ENCODE measurements at places on chromosomes 1 and 21. TPM values are rescaled to one million over a fixed set of nuclear protein-coding genes. Genes with fewer than 3 reads are reported as not detected.

GRCh38 chr21:20760221-20760620 lies 238.0 kb upstream of the NCAM2 start:
- no peak for DNase-seq
- no peaks in the 10 kb centered on the region for H3K27me3 ChIP-seq
- no peaks in the 10 kb centered on the region for H3K4me1 ChIP-seq
- H3K36me3 ChIP-seq = no peaks in the 10 kb centered on the region
- no peak overlapping the region for H3K4me3 ChIP-seq

DNA sequence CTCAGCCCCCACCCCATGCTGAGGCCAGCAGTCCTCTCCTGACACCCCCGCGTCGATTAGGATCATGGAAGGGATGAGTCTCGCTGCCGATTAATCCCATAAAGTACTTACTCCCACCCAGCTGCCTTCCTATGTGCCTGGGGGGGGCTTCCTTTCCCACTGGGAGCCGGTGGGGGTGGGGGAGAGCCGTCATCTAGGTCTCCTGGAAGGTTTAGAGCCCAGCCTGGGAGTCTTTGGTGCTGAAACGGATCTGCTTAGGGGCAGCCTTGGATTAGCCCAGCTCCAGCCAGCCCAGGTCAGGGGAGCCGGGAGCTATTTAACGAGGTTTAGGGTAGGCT lies 9.8 kb downstream of the SAMD11 start:
- no peak overlapping the region for H3K4me3 ChIP-seq
- H3K4me1 ChIP-seq = no peaks in the 10 kb centered on the region
- no peaks in the 10 kb centered on the region for H3K36me3 ChIP-seq
- H3K27ac ChIP-seq = no peak overlapping the region
- peaks cover 4% of the 10 kb centered on the region for H3K27me3 ChIP-seq
- no peak for DNase-seq

GRCh38 chr1:21324368-21325141 lies 34.3 kb upstream of the ECE1 start:
- no peaks in the 10 kb centered on the region for H3K27me3 ChIP-seq
- H3K36me3 ChIP-seq = no peaks in the 10 kb centered on the region
- no peak overlapping the region for H3K4me3 ChIP-seq
- peaks cover 33% of the 10 kb centered on the region for H3K4me1 ChIP-seq

DNA sequence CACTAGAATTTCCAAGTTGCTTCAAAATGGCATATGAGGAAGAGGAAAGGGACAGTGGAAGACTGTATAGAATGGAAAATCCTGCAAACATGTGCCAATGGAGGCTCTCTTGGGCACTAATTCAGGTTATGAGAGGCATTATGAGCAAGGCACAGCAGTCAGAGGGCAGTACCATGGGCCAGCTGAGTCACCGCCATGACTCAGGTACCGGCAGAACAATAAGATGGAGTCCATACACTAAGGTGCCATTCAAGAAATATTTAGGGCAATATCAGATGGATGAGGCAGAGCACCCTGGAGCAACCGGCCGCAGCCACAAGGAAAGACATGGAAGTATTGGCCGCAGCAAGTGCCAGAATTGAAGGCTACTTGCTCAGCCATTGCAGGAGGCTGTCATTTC lies 25.6 kb upstream of the VAV3 start:
- DNase-seq = no peak
- no peaks in the 10 kb centered on the region for H3K36me3 ChIP-seq
- no peaks in the 10 kb centered on the region for H3K4me1 ChIP-seq
- no peak overlapping the region for H3K27ac ChIP-seq
- H3K4me3 ChIP-seq = no peak overlapping the region

CFAP74 gene
- not detected for total RNA-seq

SNRPE gene
- total RNA-seq = 28.5 TPM

NHLH1 gene
- not detected for total RNA-seq

ELAVL4 gene
- total RNA-seq = not detected
